Left lobe of liver (tissue), 2 donors: ENCODE measurements at places on chromosomes 7 and 10. TPM values are rescaled to one million over a fixed set of nuclear protein-coding genes. Genes with fewer than 3 reads are reported as not detected.

CPVL gene
- total RNA-seq = 5.0 TPM

DNA sequence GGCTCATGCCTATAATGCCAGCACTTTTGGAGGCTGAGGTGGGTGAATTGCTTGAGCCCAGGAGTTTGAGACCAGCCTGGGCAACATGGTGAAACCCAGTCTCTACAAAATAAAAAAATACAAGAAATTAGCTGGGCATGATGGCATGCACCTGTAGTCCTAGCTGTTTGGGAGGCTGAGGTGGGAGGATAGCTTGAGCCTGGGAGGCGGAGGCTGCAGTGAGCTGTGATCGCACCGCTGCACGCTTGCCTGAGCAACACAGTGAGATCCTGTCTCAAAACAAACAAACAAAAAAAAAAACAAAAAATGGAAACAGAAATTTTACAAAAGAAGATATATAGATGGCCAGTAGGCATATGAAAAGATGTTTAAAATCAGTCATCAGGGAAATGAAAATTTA lies 57.1 kb downstream of the PTEN start:
- no peak for DNase-seq

DNA sequence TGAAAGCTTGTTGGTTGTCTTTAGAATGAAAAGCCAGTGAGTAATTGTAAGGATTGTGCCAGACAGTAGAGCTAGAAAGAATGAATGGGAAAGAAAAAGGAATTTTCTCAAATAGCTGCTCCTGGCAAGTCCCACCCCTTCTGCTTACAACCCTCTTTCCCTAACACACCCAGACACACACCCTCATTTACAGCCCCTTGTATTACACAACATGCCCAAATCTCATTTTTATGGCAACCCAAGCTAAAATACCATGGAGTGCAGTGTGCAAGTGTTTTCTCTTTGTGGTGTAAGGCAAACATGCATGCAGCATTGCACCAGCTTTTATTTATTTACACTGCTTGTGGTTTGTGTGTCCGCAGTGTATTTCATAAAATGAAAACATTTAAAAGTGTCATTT lies 1.5 kb downstream of the PRKAR2B start:
- DNase-seq = no peak

MBLAC1 gene
- total RNA-seq = 0.78 TPM

NPFFR1 gene
- not detected for total RNA-seq

GRCh38 chr10:35079265-35079664 lies 10.9 kb downstream of the CUL2 start:
- no peak for DNase-seq
